ENCODE measurements at places on chromosomes 4 and X.

DNA sequence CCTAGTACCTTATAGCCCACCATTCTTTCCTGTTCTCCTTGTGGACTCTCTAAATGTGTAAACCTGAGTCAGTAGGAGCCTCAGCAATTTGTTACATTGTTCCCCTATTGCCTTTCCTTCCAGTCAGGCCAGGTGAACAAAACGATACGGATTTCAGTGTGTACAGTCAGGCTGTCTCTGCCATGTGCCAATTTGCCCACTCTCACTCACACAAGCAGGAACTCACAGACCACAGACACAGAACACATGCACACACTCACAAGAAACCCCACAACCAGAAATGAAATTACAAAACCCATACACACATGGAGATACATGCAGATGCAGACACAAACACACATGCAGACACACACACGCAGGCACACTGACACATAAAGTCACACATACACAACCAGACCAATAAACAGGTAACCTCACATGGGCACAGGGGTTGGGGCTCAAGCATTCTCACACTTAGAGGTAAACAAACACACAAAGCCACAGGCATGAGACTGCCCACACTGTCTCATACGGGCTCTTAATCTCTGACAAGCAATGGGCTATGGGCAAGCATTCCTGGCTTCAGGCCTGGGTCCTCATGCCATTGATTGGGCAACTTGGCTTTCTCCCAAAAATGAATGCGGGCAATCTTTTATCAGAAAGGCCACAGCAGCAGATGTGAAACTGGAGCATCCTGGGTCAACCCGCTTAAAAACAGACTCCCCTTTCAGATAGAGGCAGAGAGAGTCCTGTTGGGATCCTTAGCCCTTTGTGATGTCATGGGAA, 68.7 kb downstream of the NBDY start:
- DNase-seq = no peak

DNA sequence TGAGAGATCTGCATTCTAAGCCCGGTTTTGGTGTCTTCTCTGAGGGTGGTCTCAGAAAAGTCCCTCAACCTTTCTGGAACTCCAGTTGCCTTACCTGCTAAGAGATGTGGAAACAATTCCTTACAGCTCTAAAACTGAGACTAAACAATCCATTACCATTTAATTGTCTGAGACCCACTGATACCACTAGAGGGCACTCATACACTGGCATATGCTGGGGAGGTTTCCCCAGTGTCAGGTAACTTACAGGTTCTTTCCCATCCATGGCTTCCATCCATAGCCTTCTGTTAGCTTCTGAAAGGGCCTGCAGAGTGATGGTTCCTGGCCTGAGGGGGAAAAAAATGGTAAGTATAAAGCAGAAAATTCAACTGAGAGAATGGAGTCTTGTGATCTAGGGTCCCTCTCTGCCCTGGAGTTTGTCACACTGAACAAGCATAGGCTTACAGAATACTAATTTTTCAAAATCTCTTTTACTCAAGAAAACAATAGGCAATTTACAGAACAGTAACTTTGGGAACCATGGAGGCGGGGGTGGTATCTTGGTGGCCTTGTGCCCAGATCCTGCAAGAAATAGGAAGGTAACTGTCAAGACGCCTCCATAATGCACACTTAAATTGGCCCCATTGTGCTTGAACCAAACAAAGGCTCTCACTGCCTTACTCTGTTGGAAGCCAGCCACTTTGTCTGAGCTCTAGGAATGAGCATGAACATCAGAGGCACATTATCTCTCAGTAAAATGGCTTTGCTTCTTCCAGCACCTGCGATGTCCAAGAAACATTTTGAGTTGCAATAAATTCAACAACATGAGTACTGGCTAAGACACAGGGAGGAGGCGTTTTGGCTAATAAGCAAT, 236.1 kb downstream of the OPHN1 start:
- DNase-seq = peak; percentile 54

GRCh38 chr4:189049682-189050081, 891.0 kb upstream of the FRG1 start:
- DNase-seq = no peak

GRCh38 chrX:30830326-30830943, 58.6 kb downstream of the TAB3 start:
- DNase-seq = no peak

DNA sequence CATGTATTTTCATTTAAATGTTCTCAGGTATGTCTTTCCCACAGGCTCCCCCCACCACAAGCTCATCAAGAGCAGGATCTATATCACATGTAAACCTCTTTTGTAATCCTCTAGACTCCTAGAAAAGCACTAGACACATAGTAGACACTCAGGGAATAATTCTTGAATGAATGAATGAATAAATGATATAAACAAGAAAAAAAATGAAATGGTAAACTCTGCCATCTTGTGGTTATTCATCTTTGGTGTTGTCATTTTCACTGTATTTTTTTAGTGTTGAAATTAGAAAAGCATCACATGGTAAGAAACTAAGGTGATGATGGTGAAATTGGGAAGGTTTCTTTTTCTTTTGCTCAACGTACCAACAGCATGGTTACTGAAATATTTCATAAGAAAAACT, 34.2 kb upstream of the C1GALT1C1 start:
- DNase-seq = no peak

DNA sequence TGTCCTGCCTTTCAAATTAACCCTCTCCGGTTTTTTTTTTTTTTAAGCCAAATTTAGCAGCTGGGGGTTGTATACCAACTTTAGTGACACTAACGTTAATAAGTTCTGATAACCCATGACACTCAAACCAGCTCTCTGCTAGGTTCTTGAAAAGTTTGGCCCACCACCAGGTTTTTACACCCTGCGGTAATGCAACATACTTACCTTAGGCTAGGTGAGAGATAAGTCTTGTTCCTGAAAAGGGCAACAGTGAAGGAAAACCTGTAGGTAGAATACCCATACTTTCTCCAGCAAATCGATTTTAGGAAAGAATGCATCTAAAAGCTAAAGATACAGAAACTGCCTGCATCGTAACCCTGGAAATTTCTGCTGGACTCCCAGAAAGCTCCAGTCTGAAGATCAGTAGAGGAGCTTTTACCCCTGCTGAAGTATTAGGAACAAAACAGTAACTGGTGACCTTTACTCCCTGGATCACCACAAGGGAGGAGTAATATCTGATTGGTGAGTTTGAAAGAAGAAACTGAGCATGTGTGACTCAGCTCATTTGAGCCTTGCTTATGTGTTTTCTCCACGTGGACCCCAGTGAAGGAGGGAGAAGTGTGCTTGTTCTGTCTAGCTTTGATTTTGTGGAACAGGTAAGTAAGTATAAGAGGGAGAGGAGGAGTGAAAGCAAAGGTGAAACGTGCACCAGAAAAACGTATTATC, 34.4 kb upstream of the COX18 start:
- peak; percentile 11 for DNase-seq

DNA sequence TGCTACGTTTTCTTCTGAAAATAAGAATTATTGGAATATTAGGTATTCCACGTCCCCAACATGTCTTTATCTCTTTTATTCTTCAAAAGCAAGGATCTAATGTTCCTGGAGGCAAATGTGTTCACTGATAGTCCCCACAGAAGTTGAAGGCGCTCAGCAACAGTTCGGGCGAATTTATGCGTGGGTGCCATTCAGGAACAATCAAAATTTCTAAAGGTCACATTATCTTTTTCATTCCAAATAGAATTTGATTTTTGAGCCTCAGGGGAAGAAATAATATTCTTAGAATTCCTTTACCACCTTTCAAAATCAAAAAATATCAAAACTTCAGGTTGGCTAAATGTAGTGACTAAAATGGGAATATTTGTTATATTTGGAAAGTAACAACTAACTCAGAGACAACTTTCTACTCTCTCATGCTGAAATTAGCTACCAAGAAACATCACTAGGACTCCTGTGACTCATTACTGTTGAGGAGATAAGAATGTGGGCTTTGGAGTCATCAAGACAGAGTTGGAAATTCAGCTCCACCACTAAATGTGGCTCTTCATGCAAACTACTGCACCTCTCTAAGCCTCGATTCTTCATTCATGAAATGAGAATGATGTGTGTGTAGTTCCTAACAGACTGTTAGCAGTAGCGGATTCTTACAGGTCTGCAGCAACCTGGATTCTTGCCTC, 72.3 kb upstream of the KIT start:
- DNase-seq = no peak

DNA sequence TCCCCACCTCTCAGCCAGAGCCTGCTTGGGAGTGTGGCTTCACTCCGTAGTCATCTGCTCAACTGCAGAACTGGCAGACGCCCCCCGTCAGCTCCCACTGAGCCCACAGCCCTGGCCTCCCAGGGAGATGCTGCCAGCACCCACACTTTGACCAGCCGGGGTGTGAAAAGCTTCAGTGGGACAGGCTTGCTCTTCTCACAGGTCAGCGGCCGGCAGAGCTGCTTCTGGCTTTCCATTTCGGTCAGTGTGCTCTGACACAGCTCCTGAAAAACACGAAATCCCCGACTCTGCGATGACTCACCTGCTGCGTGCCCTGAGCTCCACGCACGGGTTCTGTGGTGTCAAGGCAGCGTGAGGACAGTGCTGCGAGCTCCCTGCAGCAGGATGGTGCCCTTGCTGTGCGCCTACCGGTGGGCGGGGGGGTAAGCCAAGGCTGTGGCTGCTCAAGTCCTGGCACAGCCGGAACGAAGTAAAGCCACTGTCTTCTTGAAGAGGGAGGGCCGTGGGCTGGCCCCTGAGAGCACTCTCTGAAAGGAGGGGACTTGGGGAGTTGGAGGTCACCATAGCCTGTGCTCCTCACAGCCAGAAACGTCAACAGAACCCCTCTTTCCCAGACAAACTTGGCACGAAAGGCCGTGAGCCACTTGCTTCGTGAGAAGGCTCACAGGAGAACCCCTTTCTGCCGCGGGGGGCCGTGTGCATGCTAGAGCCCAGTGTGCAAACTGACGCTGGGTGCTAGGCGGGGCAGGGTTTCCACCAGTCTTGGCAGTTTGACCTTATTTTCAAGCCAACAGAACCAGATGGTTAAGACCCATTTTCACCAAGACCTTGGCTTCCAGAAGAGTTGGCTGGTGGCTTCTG, 23.6 kb downstream of the NOP14 start:
- no peak for DNase-seq

GRCh38 chr4:6641164-6641970, 882 bp downstream of the MRFAP1 start:
- no peak for DNase-seq

- DNase-seq = no peak
Measured at GRCh38 chr4:153955327-153955726, 166.4 kb upstream of the SFRP2 start.

DNA sequence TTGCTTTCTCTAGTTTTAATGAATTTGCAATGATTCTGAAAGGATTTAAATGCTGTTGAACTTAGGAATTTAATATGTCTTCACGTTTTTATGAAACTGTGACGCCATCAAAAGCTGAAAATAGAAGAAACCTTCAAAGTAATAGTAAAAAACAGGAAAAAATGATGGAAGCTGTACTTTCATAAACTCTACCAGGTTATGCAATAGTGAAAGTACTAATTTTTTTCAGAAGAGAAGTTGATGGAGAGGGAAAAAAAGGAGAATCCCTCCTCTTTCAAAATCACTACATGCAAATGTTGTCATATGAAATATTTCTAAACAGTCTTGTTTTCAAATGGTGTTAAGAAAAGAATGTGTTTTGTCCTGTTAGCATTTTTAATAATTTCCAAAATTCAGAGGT, 73.6 kb downstream of the ZNF330 start:
- no peak for DNase-seq

DNA sequence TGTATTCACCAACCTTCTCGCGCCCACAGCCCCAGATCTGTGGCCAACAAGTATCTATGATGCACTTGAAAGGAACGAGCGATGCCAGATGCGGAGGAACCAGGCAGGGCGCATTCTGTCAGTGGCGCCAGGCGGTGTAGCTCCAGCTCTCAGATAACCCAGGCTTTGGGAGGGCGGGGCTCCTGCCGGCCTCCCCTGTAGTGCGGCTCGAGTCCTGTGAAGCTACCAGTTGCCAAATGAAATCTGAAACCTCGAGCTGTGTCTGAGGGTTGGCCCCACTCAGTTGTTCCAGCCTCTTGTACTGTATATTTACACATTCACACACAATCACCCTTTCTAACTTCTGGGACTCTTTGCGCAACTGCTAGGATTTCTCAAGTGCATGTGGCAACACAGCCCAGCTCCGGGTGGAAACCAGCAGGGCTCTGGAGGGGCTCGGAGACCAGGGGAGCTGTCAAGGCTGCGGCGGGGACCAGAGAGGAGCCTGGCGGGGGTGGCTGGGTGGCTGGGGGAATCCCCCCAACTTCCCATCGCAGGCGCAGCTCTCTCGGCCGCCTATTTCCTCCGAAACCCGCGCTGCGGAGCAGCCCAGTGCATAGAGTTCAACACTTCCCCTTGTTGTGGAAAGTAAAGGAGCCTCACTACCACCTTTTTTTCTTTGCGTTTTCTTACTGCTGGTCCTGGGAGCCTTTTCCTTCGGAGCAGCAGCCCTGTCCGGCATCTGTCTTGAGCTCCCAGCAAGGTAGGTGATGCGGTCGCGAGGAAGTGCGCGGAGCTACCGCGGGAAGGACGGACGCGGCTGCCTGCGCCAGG, at the start of gene ARHGAP24:
ARHGAP24 (plus strand) TSS at position 333 of the 813 bp plus-strand sequence.
- peak; percentile 96 for DNase-seq

DNA sequence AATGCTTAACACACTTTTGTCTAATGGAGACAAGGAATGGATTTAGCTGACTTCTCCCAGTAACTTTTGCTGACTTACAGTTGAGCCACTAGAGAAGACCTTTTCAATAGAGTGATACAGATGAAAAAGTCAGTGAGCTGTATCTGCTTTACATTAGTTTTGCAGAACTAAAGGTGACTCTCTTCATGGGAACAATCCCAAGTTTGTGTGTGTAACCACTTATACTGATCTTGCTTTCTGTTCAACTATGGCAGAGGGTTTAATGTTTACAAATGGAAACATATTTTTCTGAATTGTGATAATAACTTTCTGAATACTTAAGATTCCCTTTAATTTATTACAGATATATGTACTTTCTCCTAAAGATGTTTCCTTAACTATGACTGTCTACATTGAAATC, 182.6 kb upstream of the PUDP start:
- DNase-seq = no peak

DNA sequence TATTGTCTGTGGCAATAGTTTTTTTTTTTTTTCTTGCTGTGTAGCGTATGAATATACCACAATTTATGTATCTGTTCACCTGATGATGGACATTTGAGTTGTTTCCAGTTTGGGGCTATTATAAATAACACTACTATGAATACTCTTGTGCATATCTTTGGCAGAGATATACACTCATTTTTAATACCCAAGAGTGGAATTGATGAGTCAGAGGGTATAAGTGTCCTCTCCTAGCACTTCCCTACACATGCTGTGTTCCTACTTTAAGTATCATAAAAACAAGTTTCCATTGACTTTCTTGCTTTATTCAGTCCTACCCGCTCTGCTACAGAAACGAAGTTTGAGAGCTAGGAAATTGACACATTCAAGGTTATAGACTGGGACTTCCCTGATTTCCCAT, 39.8 kb downstream of the XIAP start:
- DNase-seq = no peak

DNA sequence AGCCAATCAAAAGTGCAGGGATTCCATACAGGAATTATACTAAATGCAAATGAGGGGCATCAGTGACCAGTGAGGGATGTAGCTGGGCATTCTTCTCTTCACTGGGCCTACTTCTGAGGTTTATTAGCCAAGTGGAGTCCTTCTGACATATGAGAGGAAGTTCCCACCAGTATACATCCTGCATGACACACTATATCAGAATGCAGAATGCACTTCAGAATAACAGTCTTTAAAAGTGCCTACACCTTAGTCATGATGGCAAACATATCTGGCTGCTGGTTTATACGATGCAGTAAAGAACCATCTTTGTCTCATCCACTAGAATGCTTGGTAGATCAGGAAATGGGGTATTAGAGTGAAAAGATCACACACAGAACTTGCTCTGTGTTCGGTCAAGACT, 180.3 kb upstream of the PPARGC1A start:
- no peak for DNase-seq
